ENCODE measurements at places on chromosomes 4 and X.

GRCh38 chr4:3255611-3256186 lies 6.7 kb downstream of the MSANTD1 start:
- DNase-seq: no peak

DNA sequence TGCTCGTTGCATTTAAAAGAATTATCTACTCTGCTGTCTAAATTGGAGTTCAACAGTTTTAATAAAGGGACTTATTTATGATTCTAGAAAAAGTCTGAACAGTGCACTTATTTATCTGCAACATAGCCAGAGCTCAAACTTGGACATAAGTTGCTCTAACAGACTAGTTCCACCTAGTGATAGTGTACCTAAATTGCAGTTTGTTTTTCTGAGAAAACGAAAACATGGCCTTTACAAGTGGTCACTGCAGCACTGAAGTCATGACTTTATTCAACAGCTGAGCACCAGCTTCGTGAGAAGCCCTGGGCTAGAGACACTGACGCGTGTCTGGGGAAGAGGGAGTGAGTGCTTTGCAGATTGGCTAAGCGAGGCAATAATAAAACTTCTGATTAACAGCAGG lies 77.3 kb upstream of the IGSF1 start:
- DNase-seq: no peak

GRCh38 chr4:13533670-13534343 lies 10.5 kb downstream of the NKX3-2 start:
- DNase-seq: no peak

- no peak for DNase-seq
Observed at GRCh38 chr4:89273741-89274141, 33.9 kb downstream of the GPRIN3 start.

GRCh38 chrX:141638550-141638949 lies 49.0 kb downstream of the SPANXA2 start:
- DNase-seq: no peak

Data from C1 segment of cervical spinal cord (tissue), 14 donors.